ENCODE measurements at places on chromosomes 2 and 18.

- DNase-seq = no peak
Measured at GRCh38 chr2:59734743-59735142, 818.7 kb downstream of the BCL11A start.

- no peak for DNase-seq
Measured at GRCh38 chr18:990197-990596, 85.5 kb downstream of the ADCYAP1 start.

- DNase-seq = no peak
Measured at GRCh38 chr2:122643725-122644329, 888.4 kb downstream of the TSN start.

- no peak for DNase-seq
Measured at GRCh38 chr2:5036256-5036655, 655.9 kb upstream of the SOX11 start.

GRCh38 chr2:137960223-137960622 lies 4.0 kb upstream of the HNMT start:
- DNase-seq = no peak

DNA sequence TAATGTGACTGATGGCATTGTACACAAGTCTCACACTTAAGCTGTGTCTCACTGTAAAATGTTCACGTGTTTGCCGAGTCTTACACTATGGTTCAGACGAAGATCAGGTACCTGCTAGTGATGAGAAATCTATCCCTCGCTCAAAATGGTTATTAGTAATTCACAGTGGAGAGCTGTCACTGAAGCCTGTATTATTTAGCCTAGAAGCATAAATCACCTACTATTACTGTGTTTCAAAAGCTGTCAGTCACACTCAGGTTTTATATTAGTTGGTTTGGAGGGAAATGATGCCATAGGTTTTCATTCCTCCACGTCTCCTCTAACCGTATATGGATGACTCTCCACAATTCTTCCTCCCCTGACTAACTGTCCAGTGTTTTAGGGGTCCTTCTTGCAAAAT lies 292.4 kb upstream of the ZEB2 start:
- DNase-seq = no peak

GRCh38 chr18:42861271-42861670 lies 254.2 kb downstream of the RIT2 start:
- DNase-seq = no peak

DNA sequence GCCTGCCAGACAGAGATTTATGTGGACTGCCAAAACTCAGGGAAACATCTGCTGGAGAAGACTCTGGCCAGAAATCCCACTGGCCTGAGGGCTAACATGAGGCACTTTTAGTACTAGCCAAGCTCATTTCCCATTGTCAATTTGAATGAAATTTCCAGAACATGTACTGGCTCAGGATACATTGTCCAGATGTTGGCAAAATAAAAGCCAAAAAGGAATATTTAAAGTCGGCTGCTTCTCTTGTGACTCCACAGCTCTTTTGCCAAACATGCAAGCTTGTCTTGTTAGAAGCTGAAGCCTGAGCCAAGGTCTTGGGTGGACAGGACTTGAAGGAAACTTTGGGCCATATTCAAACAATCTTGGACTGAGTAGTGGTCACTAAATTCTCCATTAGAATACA lies 215.5 kb downstream of the NCKAP5 start:
- no peak for DNase-seq

GRCh38 chr2:74881626-74882298 lies 47.8 kb downstream of the HK2 start:
- no peak for DNase-seq

- no peak for DNase-seq
Measured at GRCh38 chr18:58887613-58887963, 22.9 kb downstream of the ZNF532 start.

GRCh38 chr2:11901351-11902069 lies 155.1 kb downstream of the LPIN1 start:
- DNase-seq = no peak

DNA sequence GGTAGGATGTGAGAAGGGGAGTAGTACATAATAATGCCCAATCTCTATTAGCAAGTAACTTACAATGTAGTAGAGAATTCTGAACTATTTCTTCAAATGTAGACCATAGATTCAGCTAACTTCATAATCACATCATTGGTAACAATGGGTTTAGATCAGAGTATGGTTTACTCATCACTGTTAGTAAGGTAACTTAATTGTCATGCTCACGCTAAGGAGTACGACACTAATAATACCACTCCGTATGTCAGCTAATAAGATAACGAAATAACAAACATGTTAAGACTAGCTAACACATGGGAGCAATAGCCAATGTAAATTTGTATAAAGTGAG lies 56.4 kb upstream of the CCDC141 start:
- DNase-seq = no peak

GRCh38 chr18:36593001-36593400 lies 235.8 kb downstream of the TPGS2 start:
- no peak for DNase-seq

- no peak for DNase-seq
Measured at GRCh38 chr2:75592888-75593287, 32.1 kb upstream of the EVA1A start.

GRCh38 chr2:155099784-155100183 lies 401.3 kb downstream of the KCNJ3 start:
- DNase-seq = no peak

DNA sequence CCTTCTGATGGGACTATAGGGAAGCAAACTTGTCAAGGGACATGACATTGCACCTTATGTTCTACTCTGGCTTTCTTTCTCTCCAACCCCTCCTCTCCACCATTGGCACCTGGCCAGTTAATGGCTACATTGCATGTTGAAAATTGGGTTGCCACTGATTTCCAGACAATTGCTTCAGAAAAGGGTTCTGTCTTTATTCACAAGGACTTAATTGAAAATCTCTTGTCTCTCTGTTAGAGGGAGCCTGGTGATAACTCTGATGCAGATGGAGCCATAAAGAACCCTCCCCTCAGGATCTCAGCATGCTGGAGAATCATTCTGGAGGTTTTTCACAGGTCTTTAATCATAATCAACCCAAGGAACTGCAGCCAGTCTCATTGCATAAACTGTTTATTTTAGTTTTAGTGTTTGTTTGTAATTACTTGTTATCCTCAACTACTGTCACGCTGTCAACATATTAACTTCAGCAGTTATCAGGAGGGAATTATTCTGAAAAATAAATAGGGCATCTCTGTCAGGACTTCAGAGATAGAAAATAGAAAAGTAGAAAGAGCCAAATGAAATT lies 316.8 kb downstream of the RIT2 start:
- no peak for DNase-seq
